ENCODE measurements at places on chromosomes 7 and 10.

- no peak for DNase-seq
These were observed 174.8 kb downstream of the RAPGEF5 start for GRCh38 chr7:22182149-22182548.

- no peak for DNase-seq
These were observed 94.2 kb downstream of the C10orf90 start for GRCh38 chr10:126576336-126576735.

DNA sequence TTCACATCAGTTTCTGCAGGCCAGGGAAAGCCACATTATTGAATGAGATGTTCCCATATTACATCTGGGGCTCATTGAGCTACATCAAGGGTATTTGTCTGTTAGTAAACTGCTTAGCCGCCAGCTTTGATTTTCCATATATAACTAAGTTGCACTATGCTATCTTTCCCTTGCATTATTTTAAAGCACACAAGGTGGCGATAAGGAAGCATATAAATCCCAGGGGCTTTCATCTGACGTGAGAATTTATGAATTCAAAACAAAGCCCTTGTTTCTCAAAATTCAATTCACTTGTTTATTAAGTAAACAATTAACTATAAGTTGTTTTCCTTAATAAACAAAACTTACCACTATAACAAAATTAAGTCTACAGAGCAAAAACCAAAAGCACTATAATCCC, 334.1 kb upstream of the TPK1 start:
- no peak for DNase-seq

DNA sequence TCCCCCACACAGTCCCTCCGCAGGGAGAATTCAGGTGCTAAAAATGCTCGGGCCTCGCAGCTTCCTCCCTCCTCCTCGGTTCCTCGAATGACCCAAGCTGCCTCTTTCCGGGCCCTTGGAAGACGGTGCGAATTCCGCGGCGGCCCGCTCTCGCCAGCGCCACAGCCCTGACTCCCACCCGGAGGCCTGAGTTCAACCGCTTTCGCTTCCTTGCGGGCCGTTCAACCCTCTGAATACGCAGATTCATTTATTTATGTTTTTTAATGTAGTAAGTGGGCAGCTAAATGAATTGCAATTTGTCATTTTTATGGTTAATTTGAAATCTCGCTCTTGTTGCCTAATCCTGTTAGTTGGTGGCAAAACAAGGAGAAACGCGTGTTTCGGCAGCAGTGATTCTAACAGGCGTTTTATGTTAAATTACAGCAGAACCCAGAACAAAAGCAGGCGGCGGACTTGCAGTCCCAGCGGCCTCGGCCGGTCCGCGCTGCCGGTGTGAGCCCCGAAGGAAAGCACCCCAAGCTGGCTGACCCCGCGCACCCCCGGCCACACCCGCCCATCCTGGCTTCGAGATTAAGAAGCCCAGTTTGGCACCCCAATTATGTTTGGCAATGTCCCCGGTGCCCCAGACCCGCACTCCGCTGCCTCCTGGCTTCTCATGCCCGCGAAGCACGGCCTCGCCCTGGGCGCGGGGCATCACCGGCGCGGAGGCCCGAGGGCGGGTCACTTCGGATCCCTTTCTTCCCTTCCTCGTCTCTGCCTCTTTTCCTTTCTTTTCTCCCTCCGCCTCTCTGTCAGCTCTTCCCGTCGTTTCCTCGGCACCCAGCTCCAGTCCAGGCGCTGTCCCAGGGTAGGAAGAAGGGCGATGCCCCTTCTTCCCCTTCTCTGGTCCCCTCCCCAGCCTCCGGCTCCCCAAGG, 75.9 kb downstream of the INSIG1 start:
- no peak for DNase-seq

DNA sequence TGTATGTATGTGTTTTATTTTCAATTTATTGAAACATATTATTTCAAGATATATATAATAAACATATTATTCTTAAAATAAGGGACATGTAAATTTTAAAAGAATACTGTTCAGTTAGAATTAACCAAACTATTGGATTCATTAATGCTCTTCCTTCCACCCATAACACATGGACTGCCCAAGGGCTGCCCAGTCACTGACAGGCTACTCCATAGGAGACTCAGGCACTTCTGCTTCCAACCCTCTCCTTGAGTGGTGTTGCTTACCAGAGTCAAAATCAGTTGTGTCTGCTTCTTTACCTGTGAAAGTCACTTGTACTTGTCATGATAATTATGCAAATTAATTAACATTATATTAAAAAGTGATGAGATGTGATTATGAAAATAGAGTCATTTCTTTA, 9.8 kb upstream of the GPR37 start:
- no peak for DNase-seq

DNA sequence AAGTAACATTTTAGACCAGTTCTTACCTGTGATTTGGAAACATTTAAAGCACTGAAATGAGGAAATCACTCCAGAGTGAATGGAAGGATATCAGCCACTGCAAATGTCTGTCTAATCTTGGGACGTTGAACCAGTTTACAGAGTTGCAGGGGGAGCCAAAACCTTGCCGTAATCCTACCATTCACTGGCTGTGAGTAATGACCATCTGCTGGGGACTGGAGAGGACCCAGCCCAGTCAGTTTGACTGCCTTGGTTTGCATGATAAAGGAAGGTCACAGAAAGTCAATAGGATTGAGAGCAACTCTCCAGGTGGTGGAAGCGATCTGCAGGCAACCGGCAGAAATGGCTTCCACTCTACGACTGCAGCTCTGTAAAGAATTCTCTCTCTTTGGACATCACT, 167.2 kb downstream of the AKR1D1 start:
- no peak for DNase-seq
